ENCODE measurements at places on chromosomes 11 and 22.
A peak's percentile ranks its signal among the peaks of the same experiment; 100 is the strongest.

DNA sequence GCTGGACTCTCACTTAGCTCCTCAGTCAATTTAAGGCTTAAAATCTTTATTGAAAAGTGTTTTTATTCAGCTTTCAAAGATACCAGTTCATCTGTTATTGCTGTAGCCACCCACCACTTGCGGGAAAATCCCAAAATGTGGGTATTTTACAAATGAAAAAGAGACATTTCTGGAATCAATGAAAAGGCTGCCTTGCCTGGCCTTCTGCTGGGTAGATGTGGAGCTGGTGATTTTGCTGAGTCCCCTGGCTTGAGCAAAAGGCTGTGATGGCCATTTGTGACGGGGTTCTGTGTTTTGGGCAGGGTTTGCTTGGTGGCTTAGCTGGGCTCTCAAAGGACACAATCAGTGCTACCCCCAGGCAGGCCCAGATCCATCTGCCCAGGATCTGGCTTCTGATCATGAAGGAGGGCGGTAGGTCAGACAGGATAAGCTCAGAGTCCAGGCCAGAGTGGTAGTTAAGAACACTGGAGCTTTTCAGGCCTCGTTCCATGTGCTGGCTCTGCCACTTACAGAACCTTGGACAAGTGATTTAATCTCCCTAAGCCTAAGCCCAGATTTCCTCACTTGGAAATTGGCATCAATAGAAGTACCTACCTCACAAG lies 36.1 kb downstream of the UBASH3B start:
- DNase-seq: no peak

DNA sequence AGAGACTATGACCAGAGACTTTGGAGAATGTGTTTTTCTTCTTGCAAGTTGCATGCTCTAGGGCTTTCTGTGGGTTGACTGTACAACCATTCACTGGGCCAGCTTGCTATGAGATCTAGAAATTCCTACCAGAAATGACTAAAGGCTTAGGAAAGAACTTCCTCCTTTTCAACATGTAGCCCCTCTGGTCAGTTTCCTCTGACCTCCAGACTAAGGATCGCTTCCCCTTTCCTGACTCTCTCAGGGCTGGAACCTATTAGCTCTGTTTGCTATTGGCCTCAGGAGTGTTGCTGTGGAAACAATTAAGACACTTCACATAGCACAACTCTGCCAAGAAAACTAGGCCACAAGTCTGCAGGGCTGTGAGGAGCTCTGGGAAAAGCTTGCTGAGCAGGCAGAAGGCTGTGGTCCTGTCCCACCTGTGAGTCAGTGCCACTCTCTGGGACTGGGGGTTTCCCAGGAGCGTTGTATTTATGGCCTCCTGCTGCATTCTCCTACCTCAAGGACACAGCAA lies 10.7 kb downstream of the CRY2 start:
- no peak for DNase-seq

DNA sequence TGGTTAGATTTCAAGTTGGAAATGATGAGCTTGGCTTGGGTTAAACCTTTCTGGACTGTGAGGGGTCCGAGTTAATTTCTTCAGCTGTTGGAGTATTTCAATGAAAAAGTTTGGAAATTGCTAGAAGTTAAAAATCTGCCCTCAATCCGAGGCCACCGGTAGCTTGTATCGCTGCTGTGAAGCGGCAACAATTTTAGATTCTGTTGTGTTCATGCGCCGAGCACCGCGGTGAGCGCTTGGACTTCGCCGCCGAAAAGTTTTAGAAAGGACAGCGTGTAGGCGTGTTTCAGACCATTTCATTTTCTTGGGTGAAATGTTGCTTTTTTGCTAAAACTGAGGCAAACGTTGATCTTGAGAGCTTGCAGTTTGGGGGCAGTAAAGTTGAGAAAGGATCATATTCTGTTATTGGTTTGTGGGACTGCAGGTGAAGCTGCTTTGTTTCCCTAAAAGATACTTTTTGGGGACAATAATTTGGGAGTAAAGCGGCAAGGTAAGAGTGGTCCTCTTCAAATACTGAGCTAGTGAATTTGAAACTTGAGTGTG lies 928 bp downstream of the FBXO7 start:
- DNase-seq: peak; percentile 6

DNA sequence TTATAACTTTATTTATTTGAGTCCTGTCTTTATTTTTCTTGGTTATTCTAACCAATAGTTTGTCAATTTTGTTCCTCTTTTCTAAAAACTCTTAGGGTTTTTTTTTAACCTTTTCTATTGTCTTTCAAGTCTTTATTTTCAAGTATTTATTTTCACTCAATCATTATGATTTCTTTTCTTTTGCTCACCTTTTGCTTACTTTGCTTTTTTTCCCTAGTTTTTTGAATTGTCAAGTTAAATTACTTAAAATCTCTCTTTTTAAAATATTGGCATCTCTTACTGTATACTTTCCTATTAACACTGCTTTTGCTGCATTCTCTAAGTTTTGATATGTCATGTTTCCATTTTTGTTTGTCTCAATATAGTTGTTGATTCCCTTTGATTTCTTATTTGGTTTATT lies 396.8 kb upstream of the CCDC179 start:
- no peak for DNase-seq

- no peak for DNase-seq
These were observed 54.7 kb downstream of the ABTB2 start for GRCh38 chr11:34303028-34303570.

DNA sequence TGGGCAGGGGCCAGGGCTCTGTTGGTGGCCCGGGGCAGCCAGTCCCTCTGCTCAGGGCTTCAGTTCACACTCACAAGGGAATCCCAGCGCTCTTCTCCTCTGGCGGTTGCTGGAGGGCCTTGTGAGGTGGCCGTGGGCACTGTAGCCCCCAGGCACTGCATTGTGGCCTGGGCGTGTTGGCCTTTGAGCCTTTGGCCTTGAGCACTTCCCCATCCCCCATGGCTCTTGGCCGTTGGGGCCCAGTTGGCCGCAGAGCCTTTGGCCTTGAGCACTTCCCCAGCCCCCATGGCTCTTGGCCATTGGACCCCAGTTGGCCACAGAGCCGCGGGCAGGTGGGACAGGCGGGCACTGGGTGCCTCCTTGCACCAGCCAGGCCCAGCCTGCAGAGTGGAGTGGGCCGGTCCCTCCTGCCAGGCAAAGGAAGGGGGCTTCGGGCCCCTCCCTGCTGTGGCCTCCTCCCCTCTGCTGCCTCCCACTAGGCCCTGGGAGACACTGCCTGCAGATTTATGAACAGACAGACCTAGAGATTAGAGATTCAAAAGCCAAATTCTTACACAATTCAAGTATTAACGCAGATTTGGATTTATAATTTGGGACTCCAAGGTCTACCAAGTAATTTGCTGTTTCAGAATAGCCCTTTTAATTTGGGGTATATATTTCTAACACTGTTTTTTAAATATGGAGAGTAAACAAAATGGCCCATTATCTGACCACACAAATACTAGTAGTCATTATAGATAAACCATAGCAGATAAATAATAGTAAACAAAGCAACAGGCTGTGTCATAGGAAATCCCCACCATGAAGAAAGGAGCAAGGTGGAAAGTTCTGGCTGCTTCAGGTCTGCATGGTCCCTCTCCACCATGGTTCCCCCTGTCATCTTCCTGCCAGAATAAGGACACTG lies 18.2 kb upstream of the TXNRD2 start:
- no peak for DNase-seq

DNA sequence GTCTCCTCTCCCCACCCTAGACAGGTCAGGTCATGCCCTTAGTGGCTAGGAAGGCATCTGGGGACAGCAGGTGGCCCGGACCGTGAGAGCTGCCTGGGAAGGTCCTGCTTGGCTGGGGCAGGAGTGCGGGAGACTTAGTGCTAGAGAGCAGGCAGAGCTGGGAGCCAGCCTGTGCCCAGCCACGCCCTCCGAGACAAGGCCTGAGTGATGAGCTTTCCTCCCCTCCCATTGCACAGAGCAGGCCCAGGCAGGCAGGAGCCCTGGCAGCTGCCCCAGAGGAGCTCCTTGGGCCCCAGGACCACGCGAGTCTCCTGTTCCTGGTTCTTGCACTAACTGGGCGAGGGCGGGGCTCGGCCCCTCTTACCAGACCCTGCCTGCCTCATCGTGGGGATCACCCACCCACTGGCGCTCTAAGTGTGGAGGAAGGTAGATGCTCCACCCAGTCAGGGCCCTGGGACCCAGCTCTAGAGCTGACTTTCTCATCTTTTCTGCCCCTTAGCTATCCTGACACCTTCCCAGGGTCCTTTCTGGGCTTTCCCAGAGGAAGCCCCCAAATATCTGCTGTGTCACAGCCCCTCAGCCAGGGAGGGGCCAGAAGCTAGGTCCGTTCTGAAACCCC lies 44.9 kb downstream of the MACROD1 start:
- DNase-seq: no peak

GRCh38 chr22:44616882-44617655 lies 84.9 kb upstream of the PRR5 start:
- no peak for DNase-seq

- DNase-seq: no peak
These were observed 19.9 kb upstream of the CTSC start for GRCh38 chr11:88357323-88358039.

- DNase-seq: no peak
These were observed 12.4 kb upstream of the DSCAML1 start for GRCh38 chr11:117809236-117810055.

DNA sequence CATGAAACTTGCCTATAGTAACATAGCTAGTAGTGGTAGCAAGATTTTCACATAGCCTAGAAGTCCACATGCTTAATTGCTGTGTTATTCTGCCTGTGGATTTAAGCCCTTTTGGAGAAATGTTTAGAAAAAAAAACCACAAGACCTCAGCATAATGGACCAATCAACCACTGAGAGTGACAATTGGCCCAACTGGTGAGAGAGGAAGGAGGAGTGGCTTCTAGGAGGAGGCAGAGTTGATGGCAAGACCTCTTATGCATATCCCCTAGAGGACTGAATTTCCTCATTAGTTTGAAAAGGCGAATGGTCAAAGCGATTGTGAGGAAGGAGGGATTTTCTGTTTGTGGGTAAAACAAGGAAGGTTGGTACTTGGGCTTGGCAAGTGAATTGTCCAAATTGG lies 30.6 kb downstream of the NNMT start:
- no peak for DNase-seq

DNA sequence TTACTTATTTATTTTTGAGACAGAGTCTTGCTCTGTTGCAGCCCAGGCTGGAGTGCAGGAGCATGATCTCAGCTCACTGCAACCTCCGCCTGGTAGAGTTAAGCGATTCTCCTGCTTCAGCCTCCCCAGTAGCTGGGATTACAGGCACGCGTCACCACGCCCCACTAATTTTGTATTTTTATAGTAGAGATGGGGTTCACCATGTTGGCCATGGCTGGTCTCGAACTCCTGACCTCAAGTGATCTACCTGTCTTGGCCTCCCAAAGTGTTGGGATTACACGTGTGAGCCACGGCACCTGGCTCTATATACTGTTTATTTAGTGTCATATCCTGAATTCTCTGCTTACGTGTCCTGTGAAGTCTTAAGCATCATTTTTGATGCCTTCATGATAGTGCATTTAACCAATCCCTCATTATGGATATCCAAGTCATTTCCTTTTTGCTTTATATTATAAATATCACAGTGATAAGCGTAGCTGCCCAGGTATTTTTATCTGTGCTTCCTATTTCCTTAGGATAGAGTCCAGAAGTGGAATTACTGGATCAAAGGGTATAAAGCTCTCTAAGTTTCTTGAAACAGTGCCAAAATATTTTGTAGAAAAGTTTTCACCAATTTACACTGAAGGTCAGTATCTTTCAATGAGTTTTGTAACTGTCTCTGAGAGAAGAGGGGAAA lies 871 bp upstream of the SIDT2 start:
- no peak for DNase-seq

- no peak for DNase-seq
These were observed 68.7 kb downstream of the ETS1 start for GRCh38 chr11:128518493-128519207.

GRCh38 chr11:114258696-114259095 lies 37.5 kb upstream of the NNMT start:
- no peak for DNase-seq

DNA sequence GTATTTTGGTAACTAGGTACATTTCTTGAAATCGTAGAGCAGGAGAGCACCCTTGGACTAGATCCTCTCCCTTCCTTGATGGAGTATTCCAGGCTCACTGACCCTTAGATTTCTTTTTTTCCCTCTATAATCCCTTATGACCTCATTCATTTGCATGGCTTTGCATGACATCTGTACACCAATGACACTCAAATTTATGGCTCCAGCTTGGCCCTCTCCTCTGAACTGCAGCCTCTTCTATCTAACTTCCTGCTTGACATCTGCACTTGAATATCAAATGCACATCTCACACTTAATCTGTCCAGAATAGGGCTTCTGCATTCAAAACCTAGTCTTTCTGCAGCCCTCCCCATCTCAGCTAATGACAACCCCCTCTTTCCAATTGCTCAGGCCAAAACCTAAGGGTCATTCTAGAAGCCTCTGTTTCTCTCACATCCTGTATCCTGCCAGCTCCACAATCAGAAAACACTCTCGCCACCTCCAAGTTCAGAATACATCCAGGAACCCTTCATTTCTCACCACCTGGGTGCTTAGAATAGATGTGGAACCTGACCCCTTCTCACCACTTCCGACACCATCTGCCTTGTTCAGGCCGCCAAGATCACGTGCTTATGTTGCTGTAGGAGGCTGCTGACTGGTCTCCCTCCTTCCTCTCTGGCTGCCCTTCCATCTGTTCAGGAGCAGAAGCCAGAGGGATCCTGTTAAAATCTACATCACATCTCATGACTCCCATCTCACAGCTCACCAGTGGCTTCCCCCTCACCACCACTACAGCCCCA lies 138.9 kb upstream of the MTNR1B start:
- DNase-seq: no peak

All from activated T-helper 1 cell treated with anti-CD3 and anti-CD28 coated beads, Interleukin-2, amount 50 U/mL, for 16 hours (primary cell).